ENCODE measurements at places on chromosomes 6 and 20.

GRCh38 chr6:136764517-136764993, 27.7 kb downstream of the MAP3K5 start:
- DNase-seq: no peak

GRCh38 chr20:3013771-3014170, 29.7 kb upstream of the GNRH2 start:
- DNase-seq: peak; percentile 33

- peak; percentile 27 for DNase-seq
These were observed 41.7 kb downstream of the COL19A1 start for GRCh38 chr6:69907981-69908498.

DNA sequence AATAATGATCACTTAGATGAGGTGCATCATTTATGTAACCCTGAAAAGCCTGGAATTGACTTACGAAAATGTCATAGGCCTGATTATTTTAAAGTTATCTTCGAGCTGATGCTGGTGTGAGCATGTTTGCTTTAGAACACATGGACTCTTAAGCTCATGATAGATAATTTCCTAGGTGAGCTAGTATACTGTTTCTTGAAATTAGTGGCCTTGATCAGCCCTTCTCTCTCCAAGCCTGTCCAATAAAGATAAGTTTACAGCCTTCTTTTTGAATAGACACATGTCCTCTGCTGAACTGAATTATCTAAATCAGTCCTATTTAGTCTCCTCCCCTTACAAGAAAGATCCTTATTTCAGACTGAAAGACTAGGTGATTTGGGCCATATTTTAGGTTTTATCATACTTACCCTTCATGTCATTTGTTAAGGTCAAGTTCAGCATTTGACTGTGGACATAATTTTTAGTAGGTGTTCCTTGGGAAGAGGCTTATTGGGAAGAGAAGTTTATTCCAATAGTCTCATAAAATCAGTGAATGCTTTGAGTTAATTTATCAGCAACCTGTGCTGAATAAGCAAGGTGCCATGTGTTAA, 15.3 kb downstream of the FOXO3 start:
- DNase-seq: no peak

DNA sequence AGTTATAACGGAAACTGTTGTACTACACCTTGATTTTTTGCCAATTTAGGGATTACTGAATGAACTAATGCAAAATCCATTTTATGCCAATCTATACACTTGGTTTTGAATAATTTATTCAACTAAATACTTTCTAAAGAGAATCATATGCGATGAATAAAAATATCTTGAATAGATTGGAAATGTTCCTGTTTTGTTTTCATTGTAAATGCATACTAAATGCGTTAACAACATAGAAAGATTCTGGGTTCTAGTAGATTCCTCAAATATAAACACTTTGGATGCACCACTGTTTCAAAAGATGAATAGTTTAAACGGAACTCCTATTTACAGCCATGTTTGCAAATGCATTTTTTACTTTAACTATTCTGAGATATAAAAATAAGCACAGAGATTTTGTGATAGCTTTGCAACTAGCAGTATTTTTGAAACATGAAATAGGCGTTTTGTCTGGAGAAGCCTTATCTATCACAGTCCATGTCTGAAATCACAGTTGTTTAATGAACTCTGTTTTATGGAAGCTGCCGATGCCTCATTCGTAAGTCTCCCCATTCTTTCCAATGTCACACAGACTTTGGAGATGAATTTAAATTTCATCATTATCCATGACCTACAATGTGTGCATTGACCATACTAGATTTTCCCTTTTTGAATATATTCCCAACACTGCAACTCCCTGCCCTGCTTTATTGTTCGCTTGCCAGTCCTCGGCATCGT, 277.7 kb upstream of the QKI start:
- no peak for DNase-seq

DNA sequence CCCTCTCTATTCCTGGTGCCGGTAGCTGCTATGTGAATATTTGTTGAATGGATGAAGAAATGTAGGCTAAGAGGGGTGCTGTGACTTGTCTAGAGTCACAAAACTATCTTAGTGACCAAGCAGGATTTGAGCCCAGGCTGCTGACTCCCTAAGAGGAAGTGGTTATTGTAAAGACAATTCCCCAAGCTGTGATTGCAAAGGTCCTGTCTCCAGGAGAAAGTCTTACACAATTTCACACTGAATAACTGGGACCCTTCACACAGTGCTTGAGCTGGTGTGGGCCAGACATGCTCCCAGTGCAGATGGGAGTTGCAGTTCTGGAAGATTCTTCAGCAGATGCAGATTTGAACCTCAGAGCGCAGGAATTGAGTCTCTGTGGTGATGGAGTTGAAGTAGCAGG, 38.1 kb downstream of the IYD start:
- no peak for DNase-seq

GRCh38 chr6:131828080-131828479, 20.3 kb downstream of the ENPP1 start:
- no peak for DNase-seq

DNA sequence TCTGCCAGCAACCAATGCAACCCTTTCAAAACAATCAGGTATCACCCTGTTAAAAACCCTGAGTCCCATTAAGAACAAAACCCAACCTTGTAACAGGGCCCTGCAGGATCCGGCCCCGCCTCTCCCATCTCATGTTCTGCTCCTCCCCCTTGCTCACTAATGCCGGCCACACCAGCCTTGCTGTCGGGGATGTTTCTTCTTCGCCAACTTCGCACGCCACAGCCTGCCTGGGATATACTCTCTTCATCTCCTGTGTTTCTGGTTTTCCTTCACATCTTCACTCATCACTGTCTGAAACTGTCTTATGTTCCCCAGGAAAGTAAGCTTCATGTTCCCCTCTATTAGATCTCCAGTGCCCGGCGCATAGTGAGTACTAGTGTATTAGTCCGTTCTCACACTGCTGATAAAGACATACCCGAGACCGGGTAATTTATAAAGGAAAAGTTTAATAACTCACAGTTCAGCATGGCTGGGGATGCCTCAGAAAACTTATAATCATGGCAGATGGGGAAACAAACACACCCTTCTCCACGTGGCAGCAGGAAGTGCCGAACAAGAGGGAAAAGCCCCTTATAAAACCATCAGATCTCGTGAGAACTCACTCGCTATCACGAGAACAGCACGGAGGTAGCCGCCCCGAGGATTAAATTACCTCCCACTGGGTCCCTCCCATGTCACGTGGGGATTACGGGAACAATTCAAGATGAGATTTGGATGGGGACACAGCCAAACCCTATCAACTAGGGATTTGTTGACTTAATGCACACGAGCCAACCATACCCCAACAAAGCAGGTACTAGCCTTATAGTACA, 5.1 kb downstream of the TP53RK start:
- peak; percentile 83 for DNase-seq

DNA sequence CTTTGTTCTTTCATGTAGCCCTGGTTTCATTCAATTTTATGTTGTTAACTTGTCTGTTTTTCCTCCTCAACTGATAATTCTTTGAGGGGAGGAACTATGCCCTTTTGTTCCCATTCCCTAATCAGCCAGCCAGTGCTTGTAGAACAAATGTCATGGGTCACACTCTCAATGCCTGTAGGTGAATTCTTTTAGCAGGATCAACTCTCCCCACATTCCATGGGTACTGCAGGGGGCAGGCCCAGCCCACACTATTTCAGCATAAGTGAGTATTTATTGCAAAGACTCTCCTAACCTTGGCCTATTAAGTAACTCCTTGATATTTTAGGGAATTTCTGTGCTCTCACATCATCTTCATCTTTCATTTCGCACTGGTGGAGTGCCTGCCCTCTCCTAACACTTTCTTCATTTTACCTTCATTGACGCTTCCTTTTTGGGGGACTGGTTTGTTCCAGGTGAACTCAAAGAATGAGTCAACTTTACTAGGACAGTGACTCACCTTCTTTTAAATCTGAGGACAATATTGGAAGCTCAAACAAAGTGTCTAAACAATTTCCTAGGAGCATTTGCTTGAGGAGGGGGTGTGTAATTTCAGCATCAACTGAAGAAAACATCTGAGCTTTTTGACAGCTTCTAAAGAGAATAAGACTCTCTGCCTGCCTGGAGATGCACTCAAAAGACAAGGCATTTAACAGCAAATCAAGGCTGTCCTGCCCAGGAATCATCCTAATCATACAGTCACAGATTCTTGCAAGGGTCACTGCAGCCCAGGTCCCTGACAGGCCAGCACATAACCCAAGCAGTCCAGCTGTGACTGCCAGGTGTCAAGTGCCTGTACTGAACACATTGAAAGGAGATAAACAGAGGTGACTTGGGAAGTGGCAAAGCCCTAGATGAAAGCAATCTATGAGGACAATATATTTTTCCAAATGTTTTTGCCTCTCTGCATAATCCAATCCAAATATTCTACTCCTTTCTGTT, 263.9 kb upstream of the PRND start:
- no peak for DNase-seq

- no peak for DNase-seq
These were observed 38.4 kb upstream of the EYA4 start for GRCh38 chr6:133202610-133203343.

GRCh38 chr6:10800810-10801209, 37.5 kb downstream of the MAK start:
- peak; percentile 26 for DNase-seq

DNA sequence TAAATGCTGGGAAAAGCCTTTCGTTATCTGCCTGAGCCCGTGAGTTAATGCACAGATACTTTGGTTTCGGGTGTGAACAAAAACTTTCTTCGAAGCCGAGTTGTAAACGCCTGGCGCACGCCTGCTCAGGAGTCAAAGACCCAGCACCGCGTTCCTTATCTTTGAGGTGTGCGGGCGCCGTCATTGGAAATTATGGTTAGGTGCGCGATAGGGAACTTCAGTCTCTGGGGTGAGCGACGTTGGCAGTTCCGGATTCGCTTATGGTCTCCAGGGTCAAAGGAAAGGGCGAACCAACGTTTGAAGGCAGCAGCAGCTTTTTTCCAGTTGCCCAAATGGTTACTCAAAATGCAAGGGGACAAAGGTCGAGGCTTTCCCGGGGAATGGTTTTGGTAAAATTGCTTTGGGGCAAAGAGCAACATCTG, 853 bp downstream of the SLC22A3 start:
- peak; percentile 48 for DNase-seq

DNA sequence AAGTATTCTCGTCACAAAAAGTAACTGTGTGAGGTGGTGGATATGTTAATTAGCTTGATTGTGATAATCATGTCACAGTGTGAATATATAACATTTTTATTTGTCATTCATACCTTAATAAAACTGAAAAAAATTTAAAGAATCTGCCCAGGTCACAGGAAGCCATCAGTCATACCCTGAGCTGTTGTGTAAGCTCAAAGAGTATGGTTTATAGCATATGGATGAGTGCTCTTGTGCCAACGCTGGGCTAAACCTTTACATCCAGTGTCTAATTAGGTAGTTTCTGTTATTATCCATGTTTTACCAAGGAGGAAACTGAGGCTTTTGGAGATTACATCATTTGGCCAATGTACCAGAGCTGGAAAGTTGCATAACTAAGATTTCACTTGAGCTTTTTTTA, 11.4 kb downstream of the PKIG start:
- DNase-seq: no peak

DNA sequence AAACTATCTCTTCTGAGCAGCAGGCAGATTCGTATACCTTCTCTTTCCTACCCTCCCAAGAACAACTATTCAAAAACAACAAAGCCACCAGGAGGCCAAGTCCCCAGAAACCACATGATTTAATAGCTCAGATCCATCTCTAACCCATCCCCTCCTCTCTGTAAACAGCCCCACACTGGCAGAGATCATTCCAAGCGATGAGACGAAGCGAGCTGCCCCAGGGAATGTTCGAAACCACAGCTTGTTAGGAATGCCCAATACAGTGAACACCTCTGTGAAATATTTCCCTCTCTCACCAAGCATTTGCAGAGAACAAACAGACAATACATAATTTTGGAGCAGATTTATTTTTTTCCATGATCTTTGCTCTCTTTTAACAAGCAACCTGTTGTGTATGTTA, 231.8 kb downstream of the SOD2 start:
- DNase-seq: peak; percentile 12

DNA sequence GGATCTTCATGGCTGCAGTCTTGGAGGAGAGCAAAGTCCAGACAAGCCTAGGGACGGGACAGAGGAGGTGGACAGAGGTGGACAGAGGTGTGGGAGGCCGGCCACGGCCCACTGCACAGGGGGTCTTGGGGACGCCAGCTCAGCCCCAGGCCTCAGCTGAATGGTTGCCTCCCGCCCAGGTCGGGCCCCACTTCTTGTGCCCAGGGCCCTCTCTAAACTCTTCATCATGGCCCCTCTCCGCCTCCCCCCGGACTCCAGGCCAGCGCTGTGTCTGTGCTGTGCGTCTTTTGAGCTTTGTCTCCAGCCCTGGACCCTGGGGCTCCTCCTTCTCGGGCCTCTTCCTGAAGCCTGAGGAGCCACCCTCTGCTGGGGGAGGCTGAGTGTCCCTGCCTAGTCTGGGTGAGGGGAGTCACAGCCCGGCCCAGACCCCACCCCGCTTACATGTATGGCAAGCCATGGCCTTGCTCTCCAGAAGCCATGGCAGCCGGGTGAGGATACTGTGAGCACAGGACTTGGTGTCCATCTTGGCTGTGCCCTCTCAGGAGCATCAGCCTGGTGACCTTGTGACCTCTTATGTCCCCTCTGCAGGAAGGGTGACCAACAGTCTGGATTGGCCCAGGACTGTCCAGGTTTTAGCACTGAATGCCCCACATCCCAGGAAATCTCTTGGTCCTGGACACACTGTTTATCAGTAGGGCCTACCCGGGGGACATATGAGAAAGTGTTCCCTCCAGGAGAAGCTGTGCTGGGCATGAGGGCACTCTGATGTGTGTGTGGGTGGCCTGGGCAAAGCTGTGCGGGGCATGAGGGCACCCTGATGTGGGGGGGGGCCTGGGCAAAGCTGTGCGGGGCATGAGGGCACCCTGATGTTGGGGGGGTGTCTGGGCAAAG, 9.4 kb upstream of the NPBWR2 start:
- DNase-seq: no peak

DNA sequence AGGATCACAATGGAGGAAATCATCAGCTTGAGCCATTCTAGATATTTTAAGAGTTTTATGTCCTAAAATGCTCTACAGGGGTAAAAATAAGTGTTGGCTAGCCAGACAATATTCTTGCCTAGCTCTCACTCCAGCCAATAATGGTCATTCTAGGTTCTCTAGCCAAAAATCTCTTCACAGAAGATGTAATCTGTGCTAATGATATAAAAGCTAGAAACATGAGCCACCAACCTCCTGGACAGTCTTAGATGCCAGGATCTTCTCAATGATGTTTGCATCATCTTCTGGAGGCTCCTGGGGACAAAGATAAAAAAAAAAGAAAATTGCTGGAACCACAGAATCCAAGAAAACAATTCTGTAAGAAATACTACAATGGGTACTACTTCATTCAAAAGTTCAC, 119.1 kb downstream of the CHD6 start:
- no peak for DNase-seq
